ENCODE measurements at places on chromosomes 5 and 9. TPM values are rescaled to one million over a fixed set of nuclear protein-coding genes. Genes with fewer than 3 reads are reported as not detected.

- no peaks in the 10 kb centered on the region for H3K4me1 ChIP-seq
- H3K4me3 ChIP-seq: no peak overlapping the region
- H3K36me3 ChIP-seq: peaks cover 33% of the 10 kb centered on the region
- DNase-seq: no peak
- H3K27me3 ChIP-seq: no peaks in the 10 kb centered on the region
- H3K27ac ChIP-seq: no peak overlapping the region
Observed at GRCh38 chr5:73861313-73861988, 235.5 kb downstream of the ARHGEF28 start.

GRCh38 chr9:68552700-68553476, 12.2 kb upstream of the TMEM252 start:
- DNase-seq: peak; percentile 37
- H3K4me3 ChIP-seq: no peak overlapping the region
- no peak overlapping the region for H3K27ac ChIP-seq

- no peaks in the 10 kb centered on the region for H3K4me1 ChIP-seq
- DNase-seq: no peak
- H3K27ac ChIP-seq: no peak overlapping the region
- no peak overlapping the region for H3K4me3 ChIP-seq
- no peaks in the 10 kb centered on the region for H3K36me3 ChIP-seq
Observed at GRCh38 chr9:119789987-119790386, 420.8 kb upstream of the BRINP1 start.

The ELL2 gene
- total RNA-seq: 25.5 TPM

GRCh38 chr9:114021578-114021977, 56.5 kb downstream of the AMBP start:
- no peaks in the 10 kb centered on the region for H3K4me1 ChIP-seq
- peaks cover 13% of the 10 kb centered on the region for H3K27me3 ChIP-seq
- H3K27ac ChIP-seq: no peak overlapping the region
- no peaks in the 10 kb centered on the region for H3K36me3 ChIP-seq
- DNase-seq: no peak
- no peak overlapping the region for H3K4me3 ChIP-seq

DNA sequence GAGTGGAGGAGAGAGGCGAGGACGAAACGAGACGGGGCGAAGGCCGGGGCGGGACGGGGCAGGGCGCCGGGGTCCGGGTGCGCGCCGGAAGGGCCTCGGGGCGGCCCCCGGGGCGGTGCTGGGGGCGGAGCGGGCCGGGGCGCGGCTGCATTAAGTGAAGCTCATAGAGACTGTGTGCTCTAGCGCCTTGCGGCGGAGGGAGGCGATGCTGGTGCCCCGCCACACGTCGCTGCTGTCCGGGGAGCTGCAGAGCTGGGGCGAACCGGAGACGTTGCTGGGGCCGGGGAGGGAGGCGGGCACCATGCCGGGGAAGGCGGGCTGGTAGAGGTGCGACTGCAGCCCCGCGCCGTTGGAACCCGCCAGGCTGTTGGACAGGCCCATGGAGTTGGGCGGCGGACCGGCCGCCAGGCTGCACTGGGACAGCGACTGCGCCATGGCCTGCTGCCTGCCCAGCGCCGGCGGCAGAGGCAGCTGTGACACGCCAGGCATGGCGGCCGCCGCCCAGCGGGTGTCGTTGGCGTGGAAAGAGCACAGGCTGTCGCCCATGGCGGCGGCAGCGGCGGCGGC, 8.3 kb downstream of the OTP start:
- peak; percentile 76 for DNase-seq
- no peaks in the 10 kb centered on the region for H3K36me3 ChIP-seq
- H3K4me1 ChIP-seq: no peaks in the 10 kb centered on the region
- H3K4me3 ChIP-seq: peak overlapping the region; percentile 54
- peaks cover 40% of the 10 kb centered on the region for H3K27me3 ChIP-seq

GRCh38 chr9:114367772-114368569, 19.8 kb downstream of the AKNA start:
- H3K27me3 ChIP-seq: no peaks in the 10 kb centered on the region
- no peak for DNase-seq
- H3K4me1 ChIP-seq: peaks cover 38% of the 10 kb centered on the region
- H3K27ac ChIP-seq: no peak overlapping the region
- no peak overlapping the region for H3K4me3 ChIP-seq

DNA sequence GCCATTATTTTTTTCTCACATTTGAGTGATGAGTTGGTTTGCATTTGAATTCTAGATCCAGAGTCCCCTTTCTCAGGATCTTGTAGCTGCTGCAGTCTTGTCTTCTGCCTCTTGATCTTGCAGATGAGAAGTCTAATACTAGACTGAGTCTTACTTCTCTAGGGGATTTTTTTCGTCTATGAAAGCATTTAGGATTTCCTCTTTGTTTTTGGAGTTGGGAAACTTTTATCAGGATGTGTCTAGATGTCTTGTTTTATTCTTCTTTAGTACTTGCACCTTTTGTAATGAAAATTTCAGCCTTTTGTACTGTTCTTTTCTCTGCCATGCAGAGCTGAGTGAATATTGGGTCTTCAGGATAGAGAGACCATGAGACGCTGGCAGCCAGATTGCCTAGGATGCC, 65.4 kb downstream of the ZNF618 start:
- no peak overlapping the region for H3K4me3 ChIP-seq
- H3K27ac ChIP-seq: no peak overlapping the region

DNA sequence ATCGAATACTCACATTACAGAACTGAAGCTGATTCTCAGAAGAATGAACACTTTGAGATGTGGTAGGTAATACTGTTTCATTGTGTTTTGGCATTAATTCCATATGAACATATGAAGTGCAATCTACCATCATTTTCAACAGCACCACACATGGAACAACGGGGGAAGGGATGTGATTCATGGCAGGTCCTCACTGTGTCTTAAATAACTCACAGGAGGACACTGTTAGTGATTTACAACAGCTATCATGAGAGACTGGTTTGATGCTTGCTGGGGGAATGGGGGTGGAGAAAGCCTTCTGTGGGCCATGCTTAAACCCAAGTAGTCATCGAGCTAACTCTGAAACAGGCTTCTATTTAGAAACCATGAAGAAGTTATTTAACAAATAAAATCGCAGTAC, 232.9 kb downstream of the SPOCK1 start:
- no peaks in the 10 kb centered on the region for H3K4me1 ChIP-seq
- no peaks in the 10 kb centered on the region for H3K36me3 ChIP-seq
- H3K27ac ChIP-seq: no peak overlapping the region
- H3K4me3 ChIP-seq: no peak overlapping the region
- no peaks in the 10 kb centered on the region for H3K27me3 ChIP-seq
- DNase-seq: no peak

The C8G gene
- total RNA-seq: 4.4 TPM

The CCNH gene
- total RNA-seq: 38.5 TPM

- no peak overlapping the region for H3K27ac ChIP-seq
- H3K4me3 ChIP-seq: no peak overlapping the region
- peaks cover 13% of the 10 kb centered on the region for H3K4me1 ChIP-seq
- DNase-seq: no peak
Observed at GRCh38 chr5:74586856-74587255, 53.7 kb downstream of the ENC1 start.

The NR5A1 gene
- 0.13 TPM for total RNA-seq

DNA sequence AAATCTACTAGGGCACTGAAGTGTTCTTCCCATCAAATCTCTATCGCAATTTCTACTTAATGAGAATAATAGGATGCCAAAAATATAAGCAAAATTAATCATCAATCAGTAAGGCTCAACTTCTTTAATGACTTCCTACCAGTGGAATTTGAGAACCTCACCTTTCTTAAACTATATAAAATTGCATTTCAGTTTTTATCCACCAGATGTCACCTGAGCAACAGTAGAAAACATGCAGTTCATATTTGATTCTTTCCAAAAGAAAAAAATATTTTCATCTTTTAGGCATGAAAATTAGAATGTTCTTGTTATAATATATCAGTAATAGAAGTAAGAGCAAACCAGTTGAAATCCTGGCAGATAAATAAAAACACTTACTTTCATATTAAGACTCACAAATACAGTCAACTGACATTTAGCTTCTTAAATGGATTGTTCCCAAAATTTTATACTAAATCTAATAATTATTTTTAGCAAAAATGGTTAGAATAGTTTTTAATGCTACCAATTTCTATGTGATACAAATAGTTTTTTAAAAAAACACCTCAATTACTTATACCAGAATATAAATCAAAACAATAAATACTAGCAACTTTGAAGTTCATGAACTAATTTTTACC, 13.4 kb upstream of the CCDC112 start:
- H3K4me3 ChIP-seq: no peak overlapping the region
- peak; percentile 68 for DNase-seq
- H3K4me1 ChIP-seq: peaks cover 21% of the 10 kb centered on the region
- no peaks in the 10 kb centered on the region for H3K27me3 ChIP-seq

- no peaks in the 10 kb centered on the region for H3K27me3 ChIP-seq
- no peaks in the 10 kb centered on the region for H3K36me3 ChIP-seq
- peaks cover 14% of the 10 kb centered on the region for H3K4me1 ChIP-seq
- no peak overlapping the region for H3K4me3 ChIP-seq
Observed at GRCh38 chr9:87125819-87126218, 178.5 kb upstream of the GAS1 start.

DNA sequence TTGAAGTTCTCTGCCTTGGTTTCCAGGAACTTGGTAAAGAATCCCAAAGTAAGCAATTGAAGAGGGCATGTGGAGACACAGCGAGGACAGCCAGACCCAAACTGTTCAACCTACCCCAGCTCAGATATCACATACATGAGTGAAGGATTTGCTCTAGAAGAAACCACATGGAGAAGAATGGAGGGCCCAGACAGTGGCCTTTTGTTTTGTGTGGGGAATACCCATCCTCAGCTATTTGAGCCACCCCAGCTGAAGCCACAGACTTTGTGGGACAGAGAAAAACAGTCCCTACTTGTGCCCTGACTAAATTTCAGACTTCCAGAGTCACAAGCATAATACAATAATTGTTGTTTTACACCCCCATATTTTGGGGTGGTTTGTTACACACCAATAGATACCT, 387.1 kb downstream of the ZSWIM6 start:
- peaks cover 24% of the 10 kb centered on the region for H3K27me3 ChIP-seq
- no peaks in the 10 kb centered on the region for H3K4me1 ChIP-seq
- no peak overlapping the region for H3K27ac ChIP-seq

DNA sequence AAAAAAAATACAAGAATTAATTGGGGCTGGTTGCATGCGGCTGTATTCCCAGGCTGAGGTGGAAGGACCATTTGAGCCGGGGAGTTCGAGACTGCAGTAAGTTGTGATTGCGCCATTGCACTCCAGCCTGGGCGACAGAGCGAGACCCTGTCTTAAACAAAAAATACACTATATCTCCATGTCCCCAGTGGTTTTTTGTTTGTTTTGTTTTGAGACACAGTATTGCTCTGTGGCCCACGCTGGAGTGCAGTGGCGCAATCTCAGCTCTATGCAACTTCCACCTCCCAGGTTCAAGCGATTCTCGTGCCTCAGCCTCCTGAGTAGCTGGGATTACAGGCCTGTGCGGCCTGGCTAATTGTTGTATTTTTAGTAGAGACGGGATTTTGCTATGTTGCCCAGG, 1.2 kb downstream of the COQ4 start:
- H3K36me3 ChIP-seq: peaks cover 8% of the 10 kb centered on the region
- H3K27ac ChIP-seq: peak overlapping the region; percentile 11
- H3K4me1 ChIP-seq: peaks cover 31% of the 10 kb centered on the region
- H3K27me3 ChIP-seq: no peaks in the 10 kb centered on the region
- no peak for DNase-seq
- H3K4me3 ChIP-seq: peak overlapping the region; percentile 100

DNA sequence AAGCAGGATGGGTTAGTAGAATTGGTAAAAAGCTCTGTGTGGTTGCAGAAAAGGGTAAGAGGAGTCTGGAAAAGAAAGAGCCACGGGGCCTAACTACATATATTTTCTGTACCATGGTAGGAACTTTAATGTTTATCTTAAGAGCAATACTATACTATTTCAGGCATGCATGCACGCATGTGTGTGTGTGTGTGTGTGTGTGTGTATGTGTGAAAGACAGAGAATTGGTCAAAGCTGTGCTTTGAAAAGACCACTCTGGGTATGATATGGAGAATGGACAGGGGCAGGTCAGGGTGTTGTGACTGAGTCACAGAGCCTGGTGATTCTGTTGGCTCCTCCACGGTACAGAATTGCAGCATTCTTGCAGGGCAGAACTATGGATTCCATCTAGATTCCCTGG, 339.3 kb downstream of the SLIT3 start:
- H3K4me3 ChIP-seq: no peak overlapping the region
- no peak overlapping the region for H3K27ac ChIP-seq
- DNase-seq: no peak
- no peaks in the 10 kb centered on the region for H3K4me1 ChIP-seq
- H3K36me3 ChIP-seq: no peaks in the 10 kb centered on the region

The FOXD4 gene
- not detected for total RNA-seq

- no peaks in the 10 kb centered on the region for H3K27me3 ChIP-seq
- H3K27ac ChIP-seq: no peak overlapping the region
- H3K4me3 ChIP-seq: no peak overlapping the region
- no peaks in the 10 kb centered on the region for H3K36me3 ChIP-seq
- no peak for DNase-seq
Observed at GRCh38 chr5:53123702-53124101, 14.1 kb upstream of the MOCS2 start.

DNA sequence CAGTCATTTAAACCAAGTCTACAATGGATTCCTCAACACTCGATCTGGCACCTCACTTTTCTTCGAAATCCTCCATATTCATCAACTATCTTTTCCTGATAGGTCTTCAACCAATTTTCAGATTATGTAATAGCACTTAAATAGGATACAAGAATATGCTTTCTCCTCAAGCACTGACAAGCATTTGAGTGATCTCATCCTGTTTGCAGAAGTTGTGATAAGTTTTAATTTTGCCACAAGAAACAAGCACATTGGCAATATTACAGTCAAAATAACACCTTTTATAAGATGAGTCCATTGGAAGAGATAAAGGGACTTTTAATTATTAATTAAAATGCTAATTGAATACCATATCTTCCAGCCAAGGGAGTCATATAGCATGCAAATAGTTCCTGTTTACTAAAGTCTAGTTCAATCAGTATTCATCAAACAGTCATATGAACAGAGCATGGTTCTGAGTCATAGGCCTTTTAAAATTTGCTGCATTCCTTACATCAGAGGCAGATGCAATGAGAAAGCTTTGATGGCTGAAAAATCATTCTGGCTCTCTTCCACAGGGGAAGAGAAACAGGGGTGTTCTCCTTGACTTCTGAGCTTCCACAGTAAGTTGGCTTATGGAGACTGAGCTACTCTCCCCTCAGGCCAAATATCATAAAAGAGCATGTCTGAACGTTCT, 32.7 kb upstream of the ZCCHC9 start:
- peak overlapping the region; percentile 55 for H3K27ac ChIP-seq
- DNase-seq: no peak
- peaks cover 21% of the 10 kb centered on the region for H3K4me1 ChIP-seq
- no peaks in the 10 kb centered on the region for H3K27me3 ChIP-seq

The ADRA1B gene
- 6.0 TPM for total RNA-seq

- no peak for DNase-seq
- H3K4me3 ChIP-seq: no peak overlapping the region
- H3K36me3 ChIP-seq: no peaks in the 10 kb centered on the region
- H3K27me3 ChIP-seq: no peaks in the 10 kb centered on the region
Observed at GRCh38 chr9:4214486-4214885, 85.4 kb downstream of the GLIS3 start.

- H3K27ac ChIP-seq: no peak overlapping the region
- no peak overlapping the region for H3K4me3 ChIP-seq
- DNase-seq: no peak
- no peaks in the 10 kb centered on the region for H3K36me3 ChIP-seq
Observed at GRCh38 chr9:5408596-5408995, 29.1 kb downstream of the PLGRKT start.

GRCh38 chr5:11426442-11426841, 477.8 kb downstream of the CTNND2 start:
- H3K27me3 ChIP-seq: peaks cover 79% of the 10 kb centered on the region
- H3K4me3 ChIP-seq: no peak overlapping the region
- H3K36me3 ChIP-seq: no peaks in the 10 kb centered on the region
- H3K4me1 ChIP-seq: no peaks in the 10 kb centered on the region
- DNase-seq: no peak
